ENCODE measurements at places on chromosomes 11 and 22.

- no peak for DNase-seq
These were observed 8.6 kb downstream of the DNHD1 start for GRCh38 chr11:6505577-6506240.

DNA sequence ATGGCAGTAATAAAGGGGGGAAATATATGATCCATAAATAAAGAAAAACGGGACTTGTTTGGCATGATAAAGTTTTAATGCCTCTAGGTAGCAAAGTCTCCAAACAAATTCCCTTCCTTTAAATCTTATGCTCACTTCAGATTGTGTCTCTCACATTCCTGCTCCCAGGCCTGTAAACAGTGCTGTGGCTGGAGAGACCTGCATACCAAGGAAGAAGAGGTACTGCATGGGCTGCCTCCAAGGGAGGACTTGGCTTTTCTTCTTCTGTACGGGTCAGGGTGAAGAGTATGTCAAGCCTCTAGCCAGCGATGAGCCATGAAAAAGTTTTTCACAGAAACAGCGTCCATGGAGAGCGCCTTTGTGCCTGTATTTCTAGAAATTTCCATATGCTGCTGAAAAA, 161.8 kb downstream of the KIRREL3 start:
- DNase-seq: no peak

DNA sequence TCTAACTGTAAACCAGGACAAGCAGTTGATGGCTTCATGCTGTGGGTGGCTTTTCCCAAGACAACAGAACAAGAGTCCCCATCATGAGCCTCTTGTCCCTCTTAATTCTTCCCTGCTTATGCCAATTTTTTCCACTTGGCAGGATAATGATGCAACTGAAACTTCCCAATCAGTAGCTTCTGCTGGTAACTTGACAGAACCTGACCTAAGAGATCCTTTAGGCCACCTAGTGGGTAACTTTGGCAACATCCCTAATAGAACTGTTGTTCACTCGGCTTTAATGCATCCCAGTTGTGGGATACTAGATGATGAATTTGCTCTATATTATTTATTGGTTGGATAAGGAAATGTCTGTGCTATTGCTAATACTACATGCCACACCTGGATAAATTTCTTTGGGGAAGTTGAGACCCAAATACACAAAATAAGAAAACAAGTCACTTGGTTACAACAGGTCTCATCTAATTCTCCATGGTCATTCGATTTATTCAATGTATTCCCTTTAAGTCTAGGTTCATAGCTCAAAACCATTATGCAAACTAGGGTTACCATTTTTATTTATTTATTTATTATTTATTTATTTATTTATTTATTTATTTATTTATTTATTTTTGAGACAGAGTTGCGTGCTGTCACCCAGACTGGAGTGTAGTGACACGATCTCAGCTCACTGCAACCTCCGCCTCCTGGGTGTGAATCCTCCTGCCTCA, 41.4 kb upstream of the NFAM1 start:
- no peak for DNase-seq

DNA sequence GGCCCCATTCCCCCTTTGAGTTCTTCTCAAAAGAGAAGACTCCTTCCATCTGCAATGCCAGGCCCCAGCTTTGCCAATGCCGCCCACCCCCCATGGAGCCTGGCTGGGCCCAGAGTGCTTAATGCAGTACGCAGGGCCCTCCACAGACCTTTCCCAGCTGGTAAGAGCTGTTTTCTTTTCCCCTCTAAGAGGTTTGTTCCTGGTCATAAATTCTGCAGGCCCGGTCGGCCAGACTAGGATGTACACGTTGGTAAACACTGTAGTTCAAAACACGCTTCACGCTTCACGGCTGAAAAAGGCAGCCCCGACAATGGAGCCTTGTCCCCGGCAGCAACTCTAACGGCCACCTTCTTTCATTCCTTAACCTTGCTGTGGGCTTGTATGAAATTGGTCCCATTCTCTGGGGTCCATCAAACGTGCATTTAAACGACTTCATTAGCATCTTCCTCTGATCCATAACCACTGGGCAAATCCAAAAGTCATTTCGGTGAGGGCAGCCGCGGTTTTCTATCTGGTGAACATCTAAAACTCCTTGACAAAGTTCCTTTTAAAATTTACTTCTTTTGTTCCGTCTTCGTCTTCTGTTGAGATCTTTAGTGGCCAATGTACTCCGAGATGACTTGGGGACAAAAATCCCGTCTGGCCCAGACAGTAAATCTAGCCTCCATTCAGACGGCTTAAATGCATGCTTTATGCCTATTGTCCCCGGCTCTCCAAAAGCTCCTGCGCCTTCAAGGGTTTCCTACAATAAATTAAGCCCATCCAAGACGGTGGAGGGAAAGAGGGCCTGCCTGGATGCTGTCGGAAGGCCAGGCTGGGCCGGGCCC, 60.0 kb upstream of the MYEOV start:
- no peak for DNase-seq

DNA sequence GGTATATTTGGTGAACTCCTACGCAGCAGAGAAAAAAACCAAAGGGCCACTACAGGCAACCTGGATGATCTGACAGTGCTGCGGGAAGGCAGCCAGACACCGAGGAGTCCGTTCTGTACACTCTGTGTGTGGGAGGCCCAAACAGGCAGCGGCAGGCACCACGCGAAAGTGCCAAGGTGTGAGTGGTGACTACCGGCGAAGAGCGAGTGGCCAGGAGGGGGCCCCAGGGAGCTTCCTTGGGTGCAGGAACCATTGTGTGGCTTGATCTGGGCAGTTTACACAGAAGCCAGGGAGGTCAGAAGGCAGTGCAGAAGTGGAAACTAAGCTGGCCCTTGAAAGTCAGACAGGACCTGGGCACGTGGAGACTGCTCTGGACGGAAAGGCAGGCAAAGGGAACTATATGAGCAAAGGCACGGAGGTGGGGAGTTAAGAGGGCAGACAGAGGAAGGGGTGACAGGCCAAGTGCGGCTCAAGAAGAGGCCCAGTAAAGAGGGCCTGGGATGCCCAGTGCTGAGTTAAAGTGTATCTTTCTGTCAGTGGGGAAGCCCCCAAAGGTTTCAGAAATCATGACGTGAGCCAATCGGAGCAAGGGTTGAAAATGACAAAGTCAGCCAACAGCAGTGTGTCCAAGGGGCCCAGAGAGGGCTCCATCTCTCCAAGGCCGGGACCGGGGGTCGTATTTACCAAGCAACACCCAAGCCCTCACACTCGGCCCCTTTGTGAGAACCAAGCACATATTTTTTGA, 10.6 kb downstream of the TMEM184B start:
- DNase-seq: peak; percentile 43

GRCh38 chr11:1276041-1276790, 33.2 kb downstream of the TOLLIP start:
- no peak for DNase-seq

DNA sequence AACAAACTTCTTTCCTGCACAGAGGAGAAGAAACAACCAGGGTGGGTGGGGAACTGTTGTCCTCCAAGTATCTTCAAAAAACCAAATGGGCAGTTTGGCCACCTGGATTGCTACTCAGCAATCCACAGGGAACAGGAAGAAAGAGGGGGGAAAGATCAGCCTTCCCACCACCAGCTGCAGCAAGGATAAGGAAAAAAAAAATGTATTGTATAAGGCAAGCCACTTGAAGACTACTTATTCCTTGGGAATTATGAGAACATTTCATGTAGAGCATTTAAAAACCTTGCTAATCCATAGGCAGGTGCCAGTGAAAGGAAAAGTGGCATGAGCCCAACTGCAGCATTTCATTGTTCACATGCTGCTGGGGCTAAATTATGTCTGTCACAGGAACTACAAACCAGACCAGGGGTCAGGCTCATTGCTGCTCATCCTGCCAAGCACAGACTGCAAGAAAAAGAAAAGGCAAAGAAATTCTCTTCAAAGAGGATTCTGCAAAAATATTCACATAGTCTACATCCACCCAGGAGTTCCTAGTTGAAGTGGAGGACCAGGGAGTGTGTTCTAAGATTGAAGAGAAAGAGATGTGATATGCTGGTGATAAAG, 2.2 kb downstream of the RAB30 start:
- no peak for DNase-seq

DNA sequence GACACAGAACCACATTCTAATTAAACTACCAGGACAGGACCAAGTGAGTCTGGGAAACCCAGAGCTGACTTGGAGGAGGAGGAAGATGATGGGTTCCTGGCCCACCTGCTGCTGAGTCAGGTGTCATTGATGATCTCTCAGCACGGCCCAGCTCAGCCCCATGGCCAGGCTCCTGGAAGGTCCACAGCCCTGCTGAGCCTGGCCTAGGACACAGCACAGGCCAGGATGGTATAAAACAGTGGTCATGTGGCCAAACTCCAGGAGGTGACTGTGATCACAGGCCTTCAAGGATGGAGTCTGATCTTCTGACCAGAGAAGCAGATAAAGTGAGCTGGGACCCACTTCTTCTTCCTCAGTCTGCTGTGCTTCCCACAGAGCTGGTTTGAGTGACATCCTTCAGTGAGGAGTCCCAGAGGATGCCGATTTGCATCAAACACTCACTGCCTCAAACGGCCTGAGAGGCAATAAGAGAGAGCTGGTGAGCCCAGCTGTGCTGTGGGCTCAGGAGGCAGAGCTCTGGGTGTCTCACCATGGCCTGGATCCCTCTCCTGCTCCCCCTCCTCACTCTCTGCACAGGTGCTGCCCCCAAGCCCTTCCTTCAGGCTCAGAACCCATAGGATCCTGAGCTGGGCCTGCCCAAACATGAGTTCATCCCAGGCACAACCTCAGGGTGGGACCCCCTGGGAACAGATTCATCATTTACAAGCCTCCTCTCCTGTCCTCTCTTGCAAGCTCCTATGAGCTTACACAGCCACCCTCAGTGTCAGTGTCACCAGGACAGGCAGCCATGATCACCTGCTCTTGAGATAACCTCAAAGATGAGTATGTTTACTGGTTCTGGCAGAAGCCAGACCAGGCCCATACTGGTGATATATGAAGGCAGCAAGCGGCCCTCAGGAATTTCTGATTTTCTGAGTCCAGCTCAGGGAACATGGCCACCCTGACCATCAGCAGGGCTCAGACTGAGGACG, 37.7 kb upstream of the IGLL5 start:
- DNase-seq: no peak

- DNase-seq: no peak
These were observed 125.4 kb downstream of the CASP12 start for GRCh38 chr11:104772806-104773241.

DNA sequence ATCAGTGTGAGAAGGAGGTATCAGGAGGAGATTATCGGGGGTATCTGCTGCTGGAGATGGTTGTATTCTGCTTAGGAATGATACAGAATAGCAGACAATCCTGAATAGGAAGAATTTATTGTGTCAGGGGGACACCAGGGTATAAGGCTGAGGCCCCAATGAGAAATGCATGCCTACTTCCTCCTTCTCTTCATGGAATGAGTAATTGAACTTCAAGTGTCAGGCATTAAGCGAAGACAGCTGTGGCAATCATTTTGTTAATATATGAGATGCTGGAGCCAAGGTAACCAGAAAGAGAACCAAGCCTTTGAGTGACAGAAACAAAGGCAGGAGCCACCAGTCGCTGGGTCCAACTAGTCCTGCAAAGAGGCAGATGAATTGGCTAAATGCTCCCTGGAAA, 49.1 kb downstream of the KIRREL3 start:
- no peak for DNase-seq

- DNase-seq: no peak
These were observed 4.8 kb upstream of the CD248 start for GRCh38 chr11:66321606-66322005.

DNA sequence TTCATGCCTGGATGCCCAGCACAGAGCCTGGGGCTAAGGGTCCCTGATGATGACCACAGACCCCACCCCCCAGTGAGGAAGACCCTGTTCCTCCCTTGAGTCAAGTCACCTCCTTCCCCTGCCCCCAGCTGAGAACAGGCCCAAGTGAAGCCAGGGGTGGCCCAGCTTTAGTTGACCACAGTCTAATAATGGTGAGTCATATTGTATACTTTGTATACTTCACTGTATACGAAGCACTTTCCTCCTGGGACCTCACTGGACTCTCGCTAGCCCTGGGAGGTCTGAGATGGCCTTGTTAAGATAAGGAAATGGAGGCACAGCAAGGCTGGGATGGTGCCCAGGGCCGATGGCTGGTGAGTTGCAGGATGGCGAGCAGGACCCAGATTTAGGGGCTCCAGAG, 3.7 kb upstream of the FLRT1 start:
- no peak for DNase-seq

- DNase-seq: no peak
These were observed 49.6 kb upstream of the SLC25A1 start for GRCh38 chr22:19228179-19228578.

GRCh38 chr11:45150943-45151342, 4.5 kb downstream of the PRDM11 start:
- DNase-seq: no peak

DNA sequence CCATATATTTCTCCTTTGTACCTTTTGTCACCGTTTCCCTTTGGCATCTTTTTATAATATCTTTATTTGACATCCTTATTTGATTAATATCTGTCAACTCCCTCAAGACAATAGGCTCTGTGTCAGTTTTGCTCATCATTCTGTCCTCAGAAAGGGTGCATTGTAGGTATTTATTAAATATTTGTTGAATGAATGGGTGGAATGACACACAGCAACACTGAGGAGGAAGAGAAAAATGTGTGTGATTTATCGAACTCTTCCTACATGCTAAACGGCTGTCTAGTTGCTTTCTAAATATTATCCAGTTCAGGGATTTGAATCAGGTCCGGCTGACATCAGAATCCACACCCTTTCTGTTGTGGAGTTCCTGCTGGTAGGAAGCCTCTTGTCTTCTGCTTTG, 98.2 kb downstream of the NAV2 start:
- DNase-seq: no peak

- DNase-seq: no peak
These were observed 1086.3 kb downstream of the FAM181B start for GRCh38 chr11:81647374-81647773.

GRCh38 chr22:44382116-44383038, 69.6 kb upstream of the SHISAL1 start:
- no peak for DNase-seq

GRCh38 chr11:109785714-109786113, 307.5 kb upstream of the ZC3H12C start:
- DNase-seq: no peak

- no peak for DNase-seq
These were observed 90.8 kb downstream of the ABTB2 start for GRCh38 chr11:34267013-34267412.

- DNase-seq: no peak
These were observed 13.1 kb downstream of the C1QTNF6 start for GRCh38 chr22:37174964-37175363.

DNA sequence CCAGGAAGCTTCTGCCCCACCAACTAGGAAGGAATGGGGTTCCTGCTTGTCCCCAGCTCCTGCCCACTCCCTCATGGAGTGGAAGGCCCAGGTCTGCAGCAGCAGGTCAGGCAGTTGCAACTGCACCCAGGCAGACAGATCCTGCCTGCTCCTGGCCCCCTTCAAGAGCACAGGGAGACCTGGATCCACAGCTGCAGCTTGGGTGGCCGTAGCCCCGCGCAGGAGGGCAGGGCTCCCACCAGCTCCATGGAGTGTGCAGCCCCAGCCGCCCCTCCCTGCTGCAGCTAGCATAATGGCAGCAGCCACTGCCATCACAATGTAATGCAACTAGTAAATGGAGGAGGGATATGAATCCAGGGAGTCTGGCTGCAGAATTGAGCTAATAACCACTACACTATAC, 187.5 kb upstream of the PLET1 start:
- no peak for DNase-seq

All from activated naive CD8-positive, alpha-beta T cell treated with anti-CD3 and anti-CD28 coated beads for 36 hours (primary cell).